ENCODE measurements at places on chromosomes 6 and 20. TPM values are rescaled to one million over a fixed set of nuclear protein-coding genes. Genes with fewer than 3 reads are reported as not detected.

The OR12D1 gene
- polyA plus RNA-seq: not detected

The WASF1 gene
- 24.6 TPM for polyA plus RNA-seq

The SEL1L2 gene
- not detected for polyA plus RNA-seq

The TXLNB gene
- polyA plus RNA-seq: 0.23 TPM

The DDX43 gene
- polyA plus RNA-seq: 0.51 TPM

The RING1 gene
- polyA plus RNA-seq: 11.3 TPM

The VSTM2L gene
- polyA plus RNA-seq: 5.1 TPM

The ZNF76 gene
- polyA plus RNA-seq: 15.9 TPM

The POU3F2 gene
- polyA plus RNA-seq: not detected

The ENPP3 gene
- polyA plus RNA-seq: not detected

The PPP1R16B gene
- polyA plus RNA-seq: 0.34 TPM

The MAP7 gene
- 0.79 TPM for polyA plus RNA-seq

The MROH8 gene
- 1.0 TPM for polyA plus RNA-seq

The TAAR1 gene
- polyA plus RNA-seq: not detected

The ETV7 gene
- polyA plus RNA-seq: 0.99 TPM

The REM1 gene
- polyA plus RNA-seq: not detected

The TMC2 gene
- not detected for polyA plus RNA-seq

The BACH2 gene
- polyA plus RNA-seq: not detected

The HSPA1L gene
- 0.85 TPM for polyA plus RNA-seq

The C20orf204 gene
- 0.14 TPM for polyA plus RNA-seq

The TRIM10 gene
- not detected for polyA plus RNA-seq

The SIRPB1 gene
- polyA plus RNA-seq: not detected

The RRAGD gene
- polyA plus RNA-seq: not detected

Measured in GM23248 (cell line).